NAMALWA (cell line): ENCODE measurements at places on chromosomes 4 and X.

- DNase-seq, result no peak
Observed at GRCh38 chr4:53537606-53538005, 53.7 kb downstream of the LNX1 start.

DNA sequence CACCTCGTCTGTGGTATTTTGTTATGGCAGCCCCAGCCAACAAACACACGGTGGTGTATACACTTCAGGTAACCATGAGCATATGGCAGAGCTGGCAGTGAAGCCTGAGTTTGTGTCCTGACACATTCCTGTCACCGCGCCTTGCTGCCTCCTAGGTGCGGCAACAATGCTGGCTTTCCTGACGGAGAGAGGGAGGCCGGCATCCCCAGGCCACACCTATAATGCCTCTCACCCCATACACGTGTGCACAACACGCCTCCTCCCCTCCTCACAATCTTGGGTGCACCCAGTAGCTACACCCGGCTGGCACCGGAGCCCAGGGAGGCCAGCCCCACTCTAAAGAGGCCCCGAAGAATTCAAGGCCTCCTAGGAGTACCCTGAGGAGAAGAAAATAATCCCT lies 158.5 kb downstream of the NSUN7 start:
- DNase-seq, result no peak

DNA sequence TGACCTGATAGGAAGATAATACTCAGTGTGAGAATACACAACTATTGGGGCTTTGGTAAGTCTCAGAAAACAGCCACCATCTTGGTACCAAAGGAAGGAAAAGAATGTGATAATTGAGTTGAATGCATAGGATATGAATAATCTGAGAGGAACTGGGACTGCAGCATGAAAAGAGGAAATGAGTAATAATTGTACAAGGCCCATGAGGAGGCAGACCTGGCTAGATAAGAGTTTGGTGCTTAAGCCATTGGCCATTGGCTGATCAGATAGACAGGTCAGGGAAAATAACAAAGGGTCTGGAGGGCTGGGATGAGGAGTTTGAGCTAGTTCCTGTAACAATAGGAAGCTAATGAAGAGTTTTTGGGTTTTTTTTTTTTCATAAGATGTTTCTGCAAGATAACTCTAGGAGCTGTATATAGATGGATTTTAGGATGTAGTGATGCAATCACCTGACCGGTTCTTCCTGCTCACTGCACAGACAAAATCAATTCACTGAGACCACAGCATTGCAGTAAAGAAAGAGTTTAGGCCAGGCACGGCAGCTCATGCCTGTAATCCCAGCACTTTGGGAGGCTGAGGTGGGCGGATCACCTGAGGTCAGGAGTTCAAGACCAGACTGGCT lies 5.3 kb upstream of the TRMT2B start:
- DNase-seq, result peak; percentile 2

DNA sequence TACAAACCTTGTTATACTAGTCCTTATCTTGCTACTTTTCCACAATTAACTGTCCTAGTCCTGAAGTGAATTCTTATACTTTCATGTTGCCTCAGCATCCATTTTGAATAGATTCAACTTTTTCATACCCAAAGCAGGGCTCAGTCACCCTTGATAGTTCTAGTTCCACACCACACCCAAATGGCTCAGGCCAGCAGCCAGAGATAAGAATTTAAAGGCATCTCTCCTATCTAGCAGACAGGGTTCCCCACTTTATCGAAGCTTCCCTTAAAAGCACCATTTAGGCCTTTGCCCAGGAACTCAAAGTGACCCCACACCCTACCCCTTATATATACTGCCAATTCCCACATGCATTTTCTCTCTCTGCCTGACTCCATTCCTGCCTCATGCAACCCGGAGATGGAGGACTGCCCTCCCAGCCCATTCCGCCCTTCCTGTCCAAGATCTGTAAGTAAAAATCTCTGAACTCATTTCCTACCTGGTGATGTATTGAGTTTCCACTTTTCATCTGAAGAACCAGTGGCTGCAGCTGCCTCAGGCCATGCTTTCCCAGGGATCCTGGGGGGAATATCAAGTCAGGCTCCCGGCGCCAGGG lies 63.7 kb upstream of the TXK start:
- no peak for DNase-seq

GRCh38 chr4:7132730-7133582 lies 59.4 kb upstream of the SORCS2 start:
- no peak for DNase-seq

GRCh38 chr4:70405765-70406164 lies 8.0 kb downstream of the OPRPN start:
- no peak for DNase-seq

DNA sequence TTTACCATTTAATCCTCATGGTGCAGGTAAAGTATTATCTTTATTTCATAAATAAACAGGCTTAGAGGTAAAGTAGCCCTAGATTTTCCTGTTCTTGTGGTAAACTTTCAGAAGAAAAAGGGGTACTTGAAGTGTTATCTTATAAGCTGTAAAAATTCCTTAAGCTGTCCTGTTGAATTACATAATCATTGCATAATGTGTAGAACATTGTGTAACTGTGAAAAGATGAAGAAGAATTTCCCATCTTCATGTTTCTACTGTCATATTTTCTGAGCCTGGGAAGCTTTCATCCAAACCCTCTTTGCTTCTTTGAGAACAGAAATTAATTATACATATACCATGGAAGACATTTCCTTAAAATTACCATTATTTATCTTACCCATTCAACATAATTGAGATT lies 90.5 kb downstream of the ELOVL6 start:
- no peak for DNase-seq

- DNase-seq, result no peak
Observed at GRCh38 chrX:40736170-40736505, 796 bp upstream of the MED14 start.

DNA sequence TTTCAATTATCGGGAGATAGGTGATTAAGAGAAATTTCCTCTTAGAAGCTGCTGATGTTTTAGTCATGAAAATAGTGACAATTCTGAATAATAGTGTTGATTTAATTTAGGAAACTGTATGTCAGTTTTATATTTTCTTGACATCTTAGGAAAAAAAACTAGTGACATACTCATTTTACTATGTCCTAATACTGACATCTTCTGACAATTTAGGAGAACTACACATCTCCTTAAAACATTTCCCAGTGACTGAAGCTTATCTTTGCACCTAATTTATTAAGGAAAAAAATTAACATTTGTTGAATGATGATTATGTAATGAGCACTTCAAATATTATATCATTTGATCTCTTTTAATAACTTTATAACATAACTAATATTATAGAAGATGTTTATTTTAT lies 42.0 kb upstream of the RBMXL3 start:
- DNase-seq, result peak; percentile 11

- DNase-seq, result no peak
Observed at GRCh38 chr4:21801661-21802385, 146.7 kb downstream of the KCNIP4 start.
